ENCODE measurements at places on chromosomes 7 and 10. TPM values are rescaled to one million over a fixed set of nuclear protein-coding genes. Genes with fewer than 3 reads are reported as not detected.
A peak's percentile ranks its signal among the peaks of the same experiment; 100 is the strongest.

GRCh38 chr10:110764378-110764777 is 107.3 kb upstream of the PDCD4 start:
- DNase-seq = no peak

The EN2 gene
- 0.69 TPM for total RNA-seq

DNA sequence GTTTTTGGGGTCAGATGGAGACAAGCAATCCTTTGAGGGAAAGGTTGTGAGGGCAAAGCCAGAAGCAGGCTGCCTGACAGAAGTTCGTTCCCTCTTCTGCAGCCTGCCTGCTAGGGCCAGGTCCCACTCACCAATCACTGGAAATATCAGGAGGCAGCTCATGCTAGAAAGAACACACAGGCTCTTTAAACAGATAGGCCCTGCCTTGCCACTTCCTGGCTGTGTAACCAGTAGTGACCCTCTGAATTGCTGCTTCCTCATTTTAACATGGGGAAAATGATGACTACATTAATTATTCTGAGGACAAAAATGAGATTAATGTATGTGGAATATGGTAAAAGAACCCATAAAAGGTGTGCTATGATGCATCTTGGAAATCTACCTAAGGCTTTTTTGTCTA is 50.5 kb upstream of the MRLN start:
- no peak for DNase-seq

DNA sequence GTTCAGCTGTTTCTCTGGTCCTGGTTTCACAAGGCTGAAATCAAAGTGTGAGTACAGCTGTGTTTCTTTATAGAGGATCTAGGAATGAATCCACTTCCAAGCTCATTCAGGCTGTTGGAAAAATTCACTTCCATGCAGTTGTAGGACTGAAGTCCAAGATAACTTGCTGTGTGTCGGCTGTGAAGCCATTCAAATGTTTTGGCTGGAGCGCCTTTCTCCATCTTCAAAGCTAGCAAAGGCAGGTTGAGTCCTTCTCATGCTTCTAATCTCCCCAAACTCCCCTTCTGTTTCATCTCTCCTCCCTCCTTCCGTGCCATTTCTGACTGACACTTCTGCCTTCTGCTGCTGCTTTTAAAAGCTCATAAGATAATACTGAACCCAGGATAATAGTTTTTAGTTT is 1195.4 kb upstream of the LRRN3 start:
- DNase-seq = no peak

DNA sequence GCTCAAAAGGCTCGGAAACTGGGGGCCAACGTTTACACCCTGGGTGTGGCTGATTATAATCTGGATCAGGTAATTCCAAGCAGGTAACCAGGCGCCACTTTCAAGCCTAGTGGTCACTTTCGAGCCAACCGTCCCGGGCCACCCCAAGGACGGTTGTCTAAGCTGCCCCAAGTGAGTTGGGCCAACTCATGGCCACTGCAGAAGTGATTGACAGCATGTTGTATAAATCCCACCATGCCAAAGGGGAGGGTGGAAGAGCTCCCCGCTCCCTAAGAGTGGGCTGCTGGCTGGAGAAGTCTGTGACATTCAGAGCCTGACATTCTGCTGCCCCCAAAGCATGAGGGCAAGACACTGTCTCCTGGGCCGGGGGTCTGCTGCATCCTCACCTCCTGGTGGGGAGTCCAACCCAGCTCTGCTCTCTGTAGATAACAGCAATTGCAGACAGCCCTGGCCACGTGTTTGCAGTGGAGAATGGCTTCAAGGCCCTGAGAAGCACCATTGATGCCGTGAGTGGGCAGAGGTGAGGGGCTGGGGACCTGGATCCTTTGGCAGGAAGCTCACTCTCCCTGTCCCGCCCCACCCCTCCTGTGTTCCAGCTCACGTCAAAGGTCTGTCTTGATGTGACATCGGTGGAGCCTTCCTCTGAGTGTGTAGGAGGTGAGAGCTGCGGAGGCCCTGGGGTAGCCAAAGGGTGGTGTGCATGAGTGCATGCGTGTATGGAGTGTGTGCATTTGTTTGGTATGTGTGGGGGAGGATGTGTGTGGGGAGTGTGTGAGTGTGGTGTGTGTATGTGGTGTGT is 10.8 kb downstream of the ANTXRL start:
- DNase-seq = no peak

The WDR86 gene
- total RNA-seq = not detected

GRCh38 chr10:26810435-26811026 is 50.2 kb downstream of the ABI1 start:
- DNase-seq = no peak

The NPFFR1 gene
- not detected for total RNA-seq

DNA sequence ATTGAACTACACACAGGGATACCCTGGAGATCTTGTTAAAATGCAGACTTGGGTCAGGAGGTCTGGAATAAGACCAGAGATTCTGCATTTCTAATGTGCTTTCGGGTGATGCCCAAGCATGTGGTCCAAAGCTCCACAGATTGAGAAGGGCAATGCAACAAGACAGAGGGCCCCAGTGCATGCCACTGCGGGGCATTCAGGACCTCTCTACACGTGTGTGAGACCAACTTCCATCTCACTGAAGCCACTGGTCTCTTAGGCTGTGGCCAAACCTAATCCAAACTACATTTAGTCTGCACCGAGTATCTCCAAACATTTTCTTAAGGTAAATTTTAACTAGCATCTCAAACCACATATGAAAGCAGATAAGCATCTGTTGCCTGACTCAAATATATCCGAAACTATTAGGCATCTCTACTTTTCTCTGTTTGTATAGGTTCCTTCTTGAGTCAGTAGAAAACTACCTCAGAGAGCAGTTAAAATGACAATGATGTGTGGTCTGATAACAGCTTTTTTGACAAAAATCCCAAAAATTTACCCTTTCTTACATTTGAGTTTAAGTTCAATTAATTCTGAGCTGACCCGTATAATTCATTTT is 107.5 kb downstream of the ELMO1 start:
- DNase-seq = no peak

DNA sequence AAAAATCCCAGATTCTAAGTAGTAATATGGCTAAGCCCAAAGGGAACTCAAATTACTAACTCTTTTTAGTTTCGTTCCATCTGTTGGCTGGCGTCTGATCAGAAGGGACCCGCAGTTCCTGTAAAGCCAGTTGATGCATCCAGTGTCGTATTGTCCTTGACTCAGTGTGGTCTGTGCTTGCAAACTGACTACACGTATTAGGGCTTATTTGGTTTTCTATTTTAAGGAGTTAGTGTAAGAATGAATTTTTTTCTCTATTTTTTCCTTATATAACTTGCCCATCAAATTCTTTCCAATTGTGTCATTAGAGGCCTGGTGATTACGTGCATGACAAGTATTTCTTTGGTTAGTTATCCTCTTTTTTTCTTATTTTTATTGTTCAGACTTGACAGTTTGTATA is 9.7 kb downstream of the ABCA13 start:
- peak; percentile 82 for DNase-seq

DNA sequence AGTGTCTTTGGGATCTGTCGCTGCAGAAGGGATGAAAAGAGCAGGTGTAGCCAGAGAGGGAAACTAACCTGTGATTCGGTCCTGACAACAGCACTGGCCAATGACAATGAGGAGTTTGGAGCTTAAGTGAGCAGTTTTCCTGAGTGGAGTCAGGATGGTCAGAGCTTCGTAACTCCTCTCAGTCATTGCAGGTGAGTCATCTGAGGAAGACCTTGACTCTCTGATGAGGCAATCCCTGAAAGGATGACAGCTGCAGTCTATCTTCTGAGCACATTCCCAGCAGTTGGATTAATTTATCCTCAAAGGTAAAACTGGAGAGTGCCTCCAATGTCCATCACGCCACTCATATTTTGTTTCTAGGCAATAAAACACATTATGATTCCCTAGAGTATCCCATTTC is 401.9 kb downstream of the POM121L12 start:
- peak; percentile 36 for DNase-seq

- no peak for DNase-seq
These were observed 466 bp upstream of the DNAJB12 start for GRCh38 chr10:72355214-72355555.

GRCh38 chr7:4842319-4843064 is 19.3 kb downstream of the PAPOLB start:
- DNase-seq = no peak

DNA sequence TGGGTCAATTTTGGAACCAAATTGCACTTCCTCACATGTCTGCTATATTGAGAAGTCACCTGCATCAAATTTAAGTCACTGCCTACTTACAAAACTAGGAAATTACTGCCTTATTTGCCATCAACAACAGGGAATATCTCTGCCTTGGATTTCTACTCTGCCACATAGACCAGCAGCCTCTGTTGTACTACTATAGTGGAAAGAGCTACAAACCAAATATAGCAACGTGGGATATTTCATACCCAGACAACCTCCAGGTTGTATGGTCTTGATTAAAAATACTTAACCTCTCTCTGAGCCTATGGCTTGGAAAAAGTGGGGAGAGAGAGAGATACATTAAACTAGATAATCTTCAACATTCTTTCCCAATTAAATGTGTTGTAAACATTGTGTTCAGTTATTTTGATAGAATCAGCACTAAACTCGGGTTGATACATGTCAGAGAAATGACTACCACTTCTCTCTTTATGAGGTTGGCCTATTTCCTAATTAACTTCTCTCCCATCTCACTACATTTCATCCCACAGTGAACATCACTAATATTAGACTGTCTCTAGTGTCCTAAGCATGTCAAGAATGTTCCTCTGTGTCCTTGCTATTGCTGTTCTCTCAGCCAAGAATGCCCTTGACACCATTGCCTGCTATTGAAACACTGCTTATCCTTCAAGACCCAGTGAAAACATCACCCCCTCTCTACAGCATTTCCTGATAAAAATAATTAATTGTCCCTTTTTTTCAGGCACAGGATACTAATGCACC is 421.2 kb downstream of the IPMK start:
- DNase-seq = no peak

The CCDC136 gene
- 3.2 TPM for total RNA-seq

The EMX2 gene
- total RNA-seq = not detected

- DNase-seq = no peak
These were observed 68.8 kb downstream of the OSBPL3 start for GRCh38 chr7:24911213-24911603.

The PON3 gene
- not detected for total RNA-seq

The LRMDA gene
- not detected for total RNA-seq

DNA sequence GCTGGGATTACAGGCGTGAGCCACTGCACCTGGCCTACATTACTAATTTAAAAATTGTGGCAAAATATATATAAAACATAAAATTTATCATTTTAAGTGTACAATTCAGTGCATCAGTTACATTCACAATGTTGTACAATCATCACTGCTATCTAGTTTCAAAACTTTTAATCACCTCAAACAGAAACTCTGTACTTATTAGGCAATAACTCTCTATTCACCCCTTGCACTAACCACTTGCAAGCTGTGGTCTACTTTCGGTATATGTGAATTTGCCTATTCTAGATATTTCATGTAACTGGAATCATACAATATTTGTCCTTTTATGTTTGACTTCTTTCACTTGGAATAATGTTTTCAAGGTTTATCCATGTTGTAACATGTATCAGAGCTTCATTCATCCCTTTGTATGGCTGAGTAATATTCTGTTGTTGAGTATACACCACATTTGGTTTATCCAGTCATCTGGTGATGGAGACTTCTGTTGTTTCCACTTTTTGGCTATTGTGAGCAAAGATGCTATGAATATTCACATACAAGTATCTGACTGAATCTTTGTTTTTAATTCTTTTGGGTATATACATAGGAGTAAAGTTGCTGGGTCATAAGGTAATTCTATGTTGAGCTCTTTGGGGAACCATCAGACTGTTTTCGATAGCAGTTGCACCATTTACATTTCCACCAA is 14.3 kb upstream of the ELOVL3 start:
- DNase-seq = no peak

GRCh38 chr10:126935263-126935946 is 30.2 kb downstream of the DOCK1 start:
- peak; percentile 13 for DNase-seq

GRCh38 chr10:16686054-16686902 is 130.9 kb downstream of the RSU1 start:
- DNase-seq = no peak

- DNase-seq = no peak
These were observed 54.1 kb downstream of the ABLIM1 start for GRCh38 chr10:114603948-114604347.

Measured in LHCN-M2 (cell line).